ENCODE measurements at places on chromosomes 5 and 9.

DNA sequence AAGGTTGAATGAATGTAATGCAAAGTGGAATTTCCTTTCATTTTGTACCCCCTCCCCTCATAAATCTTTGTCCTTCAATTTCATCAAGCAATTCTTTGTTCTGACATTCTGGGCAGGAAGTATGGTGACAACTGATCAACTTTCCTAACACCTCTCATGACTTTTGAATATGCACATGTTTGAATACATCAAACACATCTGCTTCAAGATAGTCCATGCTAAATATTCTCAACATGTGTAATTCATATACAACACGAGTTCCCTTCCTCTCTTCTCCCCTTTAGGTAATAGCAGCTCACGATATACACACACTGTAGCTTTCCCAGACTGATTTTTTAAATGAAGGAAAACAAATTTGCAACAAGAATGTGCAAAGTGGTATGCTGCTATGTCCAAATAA, 103.6 kb upstream of the EFNA5 start:
- DNase-seq = no peak

DNA sequence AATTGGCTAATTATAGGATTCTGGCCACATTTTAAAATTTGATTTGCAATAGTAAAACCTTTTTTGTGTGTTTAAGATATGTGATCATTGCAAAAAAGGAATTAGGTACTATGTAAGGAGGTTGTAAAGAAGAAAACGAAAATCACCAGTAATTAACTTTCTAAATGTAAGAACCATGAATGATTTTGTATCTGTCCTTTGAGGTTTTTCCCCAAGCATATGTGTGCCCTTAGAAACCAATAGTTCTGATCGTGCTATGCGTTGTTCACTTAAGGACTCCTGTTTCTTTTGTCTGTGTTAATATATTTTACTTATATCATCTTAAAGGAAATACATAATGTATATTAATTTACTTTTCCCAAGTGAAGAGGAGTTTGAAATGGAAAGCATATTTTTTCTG, 410.2 kb downstream of the PSAT1 start:
- no peak for DNase-seq

DNA sequence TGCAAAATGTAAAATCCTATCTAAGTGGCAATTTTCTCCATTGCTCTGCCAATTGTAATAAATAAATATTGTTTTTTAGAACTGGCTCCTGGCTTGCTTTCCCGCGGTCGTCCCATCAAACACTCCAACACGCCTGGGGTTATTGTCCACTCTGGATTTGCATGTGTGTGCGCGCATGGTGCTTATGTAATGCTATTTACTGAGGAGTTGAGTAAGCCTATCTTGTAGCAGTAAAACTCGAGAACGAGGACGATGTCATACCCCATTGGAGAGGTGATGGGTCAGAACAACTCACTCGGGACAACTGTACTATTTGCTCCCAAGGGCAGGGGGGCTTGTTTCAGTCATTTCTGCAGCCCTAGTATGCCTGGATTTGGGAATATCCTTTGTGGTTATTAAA, 220.9 kb downstream of the PAX5 start:
- no peak for DNase-seq

GRCh38 chr5:142441616-142442015, 116.8 kb upstream of the SPRY4 start:
- DNase-seq = no peak

DNA sequence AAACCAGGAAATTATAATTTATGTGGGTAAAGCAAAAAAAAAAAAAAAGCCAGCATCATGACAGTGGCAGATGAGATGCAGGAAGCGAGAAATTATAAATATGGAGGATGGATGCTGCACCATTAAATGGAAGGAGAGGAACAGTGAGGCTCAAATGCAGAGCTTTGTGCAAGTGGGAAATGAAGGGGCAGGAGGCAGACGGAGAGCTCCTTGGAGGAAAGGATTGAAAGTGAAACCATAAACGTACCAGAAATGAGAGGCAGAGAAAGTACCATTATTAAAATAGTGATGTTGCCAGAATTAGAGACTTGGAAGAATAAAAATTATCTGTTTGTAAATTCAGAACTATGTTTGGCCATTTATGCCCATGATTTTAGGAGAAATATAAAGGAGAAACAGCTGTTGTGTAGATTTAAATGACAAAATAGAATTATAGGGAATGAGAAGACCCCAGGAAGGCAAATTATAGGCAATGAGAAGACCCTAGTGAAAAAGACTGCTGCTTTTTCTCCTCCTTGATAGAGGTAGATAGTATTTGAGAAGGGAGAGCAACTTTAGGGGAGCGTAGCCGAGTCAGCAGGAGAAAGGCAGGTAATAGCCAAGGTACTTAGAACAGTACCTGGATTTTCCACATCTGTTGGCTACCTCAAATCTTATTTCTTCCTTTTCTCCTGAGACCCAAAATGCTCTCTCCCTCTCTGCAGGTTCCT, 341.0 kb upstream of the CD180 start:
- no peak for DNase-seq

GRCh38 chr9:128049843-128050242, 17.3 kb downstream of the NAIF1 start:
- no peak for DNase-seq

DNA sequence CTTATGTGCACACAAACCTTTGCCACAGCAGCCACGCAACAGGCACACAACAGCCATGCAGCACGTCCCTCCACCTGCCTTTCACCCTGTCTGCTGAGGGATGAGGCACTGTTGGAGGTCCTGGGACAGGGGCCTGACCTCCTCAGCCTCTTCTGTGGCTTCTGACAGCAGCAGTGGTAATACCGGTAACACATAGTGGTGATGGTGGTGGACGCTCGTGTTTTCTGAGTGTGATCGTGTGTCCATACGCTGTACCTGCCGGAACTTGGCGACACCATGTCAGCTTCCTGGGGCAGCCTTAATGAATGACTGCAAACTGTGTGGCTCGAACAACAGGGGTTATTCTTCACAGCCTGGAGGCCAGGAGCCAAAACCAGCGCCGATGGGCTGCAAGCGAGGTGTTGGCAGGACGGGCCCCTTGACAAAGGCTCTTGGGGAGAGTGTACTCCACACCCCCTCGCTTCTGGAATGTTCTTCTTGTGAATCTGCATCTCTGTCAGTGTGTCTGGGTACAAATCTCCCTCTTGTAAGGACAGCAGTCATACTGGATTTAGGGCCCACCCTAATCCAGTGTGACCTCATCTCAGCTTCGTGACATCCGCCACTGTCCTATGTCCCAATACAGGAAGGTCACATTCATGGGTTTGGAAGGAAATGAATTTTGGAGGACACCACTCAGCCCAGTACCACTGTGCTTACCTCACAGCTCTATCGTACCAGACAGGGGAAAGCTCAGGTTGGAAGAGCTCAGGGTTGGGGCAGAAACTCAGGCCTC, 55.3 kb upstream of the EXOC3 start:
- DNase-seq = no peak

DNA sequence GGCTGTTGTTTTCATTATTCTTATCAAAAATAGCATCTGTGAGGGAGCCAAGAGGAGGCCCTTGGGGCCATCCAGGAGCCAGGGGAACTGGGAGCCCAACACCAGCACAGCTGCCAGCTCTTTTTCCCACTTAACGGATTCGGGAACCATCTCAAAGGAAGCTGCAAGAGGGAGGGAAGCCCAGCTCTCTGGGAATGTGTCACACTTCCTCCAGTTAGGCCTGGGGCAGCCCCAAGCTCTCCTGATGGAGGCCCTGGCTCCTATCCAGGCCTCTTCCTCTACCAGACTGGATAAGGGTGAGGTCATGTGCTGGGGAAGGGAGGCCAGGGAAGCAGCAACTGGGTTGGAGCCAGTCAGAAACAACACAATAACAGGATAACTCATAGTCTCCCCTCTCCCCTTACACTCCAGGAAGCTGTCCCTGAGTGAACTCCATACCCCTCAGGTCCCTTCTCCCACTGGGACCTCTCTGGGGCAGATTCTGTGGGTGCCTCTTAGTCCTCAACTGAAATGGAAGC, 12.7 kb downstream of the CSF2 start:
- no peak for DNase-seq

- DNase-seq = no peak
Observed at GRCh38 chr5:149450199-149450598, 71.1 kb upstream of the IL17B start.

GRCh38 chr9:130501639-130502038, 56.9 kb downstream of the ASS1 start:
- DNase-seq = no peak

- DNase-seq = no peak
Observed at GRCh38 chr5:29867155-29867554, 1326.3 kb upstream of the CDH6 start.

DNA sequence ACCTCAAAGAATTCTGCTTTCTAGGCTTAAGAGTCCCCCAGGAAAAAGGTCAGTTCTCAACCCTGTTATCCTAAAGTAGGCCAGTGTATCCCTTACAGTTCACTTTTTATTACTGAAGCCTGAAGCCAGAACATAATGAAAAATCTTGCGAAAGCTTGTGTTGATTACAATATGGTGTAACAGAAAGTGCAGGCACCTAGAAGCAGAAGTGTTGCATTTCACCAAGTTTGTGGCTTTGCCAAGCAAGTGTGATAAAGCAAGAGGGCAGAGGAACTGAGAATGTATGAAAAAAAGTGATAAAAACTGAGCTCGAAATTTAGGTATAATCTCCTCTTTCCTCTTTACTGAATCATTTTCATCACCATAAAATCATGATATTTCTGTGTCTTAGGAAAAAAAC, 26.2 kb downstream of the AGTPBP1 start:
- DNase-seq = no peak

GRCh38 chr5:82812575-82812974, 264.6 kb downstream of the TMEM167A start:
- DNase-seq = no peak

GRCh38 chr5:149811453-149811852, 81.3 kb downstream of the PPARGC1B start:
- DNase-seq = no peak

DNA sequence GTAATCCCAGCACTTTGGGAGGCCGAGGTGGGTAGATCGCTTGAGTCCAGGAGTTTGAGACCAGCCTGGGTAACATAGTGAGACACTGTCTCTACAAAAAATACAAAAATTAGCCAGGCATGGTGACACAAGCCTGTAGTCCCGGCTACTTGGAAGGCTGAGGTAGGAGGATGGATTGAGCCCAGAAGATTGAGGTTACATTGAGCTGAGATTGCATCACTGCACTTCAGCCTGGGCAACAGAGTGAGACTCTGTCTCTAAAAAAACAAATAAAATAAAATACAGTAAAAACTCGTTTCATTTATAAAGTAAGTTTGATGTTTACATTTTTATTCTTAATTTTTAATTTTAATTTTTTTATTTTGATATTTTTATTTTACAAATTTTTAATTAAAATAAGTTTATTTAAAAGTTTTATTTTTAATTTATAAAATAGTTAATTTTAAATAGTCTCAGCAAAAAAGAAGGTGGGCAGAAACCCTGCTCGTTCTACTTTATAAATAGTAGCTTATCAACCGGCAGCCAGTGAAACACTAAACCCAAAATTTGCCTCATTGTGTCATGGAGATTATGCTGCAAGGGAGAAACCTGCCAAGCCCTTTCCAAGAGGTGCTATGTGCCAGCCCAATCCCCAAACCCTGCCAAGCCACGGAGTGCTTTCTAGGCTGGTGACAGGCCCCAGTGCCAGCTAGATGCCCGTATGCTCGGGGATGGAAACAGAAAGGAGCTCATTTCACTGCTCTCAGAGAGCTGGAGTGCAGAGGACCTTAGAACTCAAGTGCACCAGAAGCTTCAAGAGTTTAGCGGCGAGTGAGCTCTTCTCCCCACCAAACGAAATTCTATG, 38.9 kb downstream of the SERINC5 start:
- peak; percentile 88 for DNase-seq

GRCh38 chr9:21324047-21324446, 11.2 kb downstream of the KLHL9 start:
- DNase-seq = no peak

- no peak for DNase-seq
Observed at GRCh38 chr5:177496070-177496726, 1.2 kb downstream of the PDLIM7 start.

GRCh38 chr5:135489466-135490244, 37.5 kb upstream of the TIFAB start:
- peak; percentile 21 for DNase-seq

DNA sequence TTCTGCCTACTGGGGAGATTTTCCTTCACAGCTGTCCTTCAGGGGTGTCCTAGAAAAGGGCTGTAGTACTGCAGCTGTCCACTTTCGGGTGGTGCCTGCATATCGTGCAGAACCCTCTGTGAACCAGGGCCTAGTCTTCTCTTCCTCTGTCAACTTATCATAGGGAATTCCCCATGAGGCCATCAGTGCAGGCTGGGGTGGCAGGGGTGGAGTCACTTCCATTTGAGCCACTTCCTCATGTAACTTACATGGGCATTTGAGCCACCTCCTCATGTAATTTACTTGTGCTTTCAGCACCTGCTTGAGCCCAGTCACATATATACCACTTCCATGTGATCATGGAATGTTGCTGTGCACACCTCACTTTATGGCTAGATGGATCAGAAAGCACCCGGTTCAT, 742.0 kb upstream of the RGMB start:
- DNase-seq = no peak

DNA sequence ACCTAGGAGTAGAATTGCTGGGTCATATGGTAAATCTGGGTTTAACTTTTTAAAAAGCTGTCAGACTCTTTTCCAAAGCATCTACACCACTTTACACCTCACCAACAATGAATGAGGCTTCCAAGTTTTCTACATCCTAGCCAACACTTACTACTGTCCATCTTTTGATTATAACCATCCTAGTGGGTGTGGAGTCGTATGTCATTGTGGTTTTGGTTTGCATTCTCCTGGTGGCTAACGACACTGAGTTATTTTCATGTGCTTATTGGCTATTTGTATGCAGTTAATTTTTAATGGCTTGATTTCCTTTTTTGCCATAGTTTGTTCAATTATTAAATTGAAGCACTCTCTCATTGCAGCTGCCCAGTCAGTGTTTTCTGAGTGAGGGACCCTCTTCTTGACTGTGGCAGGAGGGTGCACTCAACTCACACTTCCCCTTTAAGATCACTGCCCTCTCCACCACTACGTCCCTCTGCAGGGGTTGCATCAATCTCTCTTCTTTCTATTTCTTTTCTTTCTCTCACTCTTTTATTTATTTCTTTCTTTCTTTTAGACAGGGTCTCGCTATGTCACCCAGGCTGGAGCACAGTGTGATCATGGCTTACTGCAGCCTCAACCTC, 182.3 kb downstream of the C9orf152 start:
- no peak for DNase-seq

DNA sequence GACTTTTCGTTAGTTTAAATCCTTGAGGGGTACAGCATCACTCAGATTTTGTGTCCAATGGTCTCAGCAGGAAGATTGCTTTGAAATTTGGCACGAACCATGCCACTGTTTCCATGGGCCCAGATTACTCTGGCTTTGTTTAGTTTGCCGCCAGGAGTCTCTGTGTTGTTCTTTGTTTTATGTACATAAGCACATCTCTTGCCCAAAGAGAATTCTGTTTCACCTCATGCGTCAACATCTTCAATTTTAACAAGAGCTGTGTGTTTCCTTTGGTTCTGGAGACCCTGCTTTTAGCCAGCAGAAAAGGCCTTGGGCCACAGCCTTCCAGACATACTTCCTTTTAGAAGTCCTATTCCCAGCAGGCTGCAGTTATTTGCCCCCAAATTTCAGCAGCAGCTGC, 62.4 kb downstream of the TNPO1 start:
- peak; percentile 35 for DNase-seq

GRCh38 chr5:588406-588995, 23.6 kb upstream of the CEP72 start:
- DNase-seq = no peak

Measured in NCI-H1092 (cell line).